ENCODE measurements at places on chromosomes 7 and 10.
A peak's percentile ranks its signal among the peaks of the same experiment; 100 is the strongest.

DNA sequence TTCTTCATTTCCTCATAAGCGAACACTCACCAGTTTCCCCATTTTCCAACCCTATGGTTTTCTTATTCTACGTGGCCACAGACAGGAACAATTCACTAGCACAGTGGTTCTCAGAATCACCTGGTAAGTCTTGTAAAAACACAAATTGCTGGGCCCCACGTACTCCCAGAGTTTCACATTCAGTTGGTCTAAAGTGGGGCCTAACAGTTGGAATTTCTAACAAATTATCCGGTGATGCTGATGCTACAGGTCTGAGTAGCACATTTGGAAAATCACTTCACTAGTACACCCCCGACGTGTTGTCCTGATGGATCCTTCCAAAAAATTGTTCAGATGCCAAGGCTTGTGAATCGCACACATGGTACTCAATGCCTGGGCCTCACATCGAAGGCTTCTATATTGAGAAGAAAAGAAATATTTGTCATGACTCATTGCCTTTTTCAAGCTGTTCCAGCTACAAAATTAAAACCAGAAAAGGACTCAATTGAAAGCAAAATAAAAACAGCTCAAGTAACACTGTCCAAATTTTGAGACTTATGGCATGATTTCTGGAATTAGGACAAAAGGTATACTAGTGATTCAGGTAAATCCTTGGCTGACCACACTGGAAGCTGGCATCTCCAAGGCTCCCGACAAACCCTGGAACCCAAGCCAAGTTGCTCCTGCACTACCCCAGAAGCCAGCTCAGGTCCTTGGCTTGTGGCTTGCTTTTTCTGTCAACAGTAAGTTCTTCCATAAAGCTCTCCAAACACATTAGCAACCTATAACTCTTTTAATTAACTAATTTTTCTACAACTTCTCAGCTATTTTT is 12.9 kb upstream of the VIM start:
- no peak for DNase-seq

DNA sequence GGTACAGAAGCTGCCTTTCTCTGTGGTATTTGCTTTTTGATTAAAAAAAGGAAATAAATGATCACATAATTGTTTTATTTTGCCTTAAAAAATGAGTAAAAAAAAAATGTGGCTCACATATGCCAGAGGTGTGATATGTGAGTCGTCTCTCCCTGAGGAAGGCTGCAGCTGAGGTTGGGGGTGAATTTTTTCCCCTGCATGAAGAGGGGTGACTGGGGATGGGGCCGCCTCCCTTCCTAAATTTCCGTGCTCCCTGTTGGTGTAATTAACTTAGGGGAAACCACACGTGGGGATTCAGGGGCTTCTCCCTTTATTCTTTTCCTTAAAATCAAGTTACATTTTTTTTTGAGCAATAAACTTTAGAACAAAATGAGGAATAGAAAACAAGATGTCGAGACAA is 35.4 kb downstream of the MGMT start:
- no peak for DNase-seq

- DNase-seq: no peak
Measured at GRCh38 chr10:110584006-110584405, 16.5 kb downstream of the SMC3 start.

DNA sequence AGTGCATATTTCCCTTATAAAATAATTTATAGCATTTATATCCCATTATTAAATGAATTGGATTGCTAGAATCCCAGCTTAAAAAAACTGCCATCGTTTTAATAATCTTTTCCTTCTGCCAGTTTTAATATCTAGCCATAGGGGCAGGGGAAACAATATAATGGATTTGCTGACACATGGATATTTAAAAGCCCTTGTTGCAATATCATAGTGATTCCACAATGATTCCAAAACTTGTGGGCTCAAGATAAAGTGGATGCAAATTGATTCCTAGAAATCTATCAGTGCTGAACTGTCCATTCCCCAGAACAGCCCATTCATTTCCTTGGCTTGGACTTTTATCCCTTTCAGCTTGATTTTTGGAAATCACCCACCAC is 2.6 kb downstream of the CPA2 start:
- no peak for DNase-seq

- DNase-seq: no peak
Measured at GRCh38 chr7:17626235-17626634, 314.1 kb downstream of the SNX13 start.

- DNase-seq: no peak
Measured at GRCh38 chr7:27359181-27360125, 116.9 kb downstream of the EVX1 start.

GRCh38 chr10:133520193-133520738 is 6.9 kb upstream of the CYP2E1 start:
- DNase-seq: peak; percentile 83

GRCh38 chr10:28540145-28540544 is 7.2 kb downstream of the WAC start:
- DNase-seq: no peak

- no peak for DNase-seq
Measured at GRCh38 chr10:51368943-51369342, 294.7 kb downstream of the PRKG1 start.

Measured in CD4-positive, alpha-beta T cell treated with Interleukin-1 beta for 1 hour (primary cell).